ENCODE measurements at places on chromosomes 1 and 21.

GRCh38 chr1:222898191-222898527 lies 83.3 kb downstream of the DISP1 start:
- no peak for DNase-seq

DNA sequence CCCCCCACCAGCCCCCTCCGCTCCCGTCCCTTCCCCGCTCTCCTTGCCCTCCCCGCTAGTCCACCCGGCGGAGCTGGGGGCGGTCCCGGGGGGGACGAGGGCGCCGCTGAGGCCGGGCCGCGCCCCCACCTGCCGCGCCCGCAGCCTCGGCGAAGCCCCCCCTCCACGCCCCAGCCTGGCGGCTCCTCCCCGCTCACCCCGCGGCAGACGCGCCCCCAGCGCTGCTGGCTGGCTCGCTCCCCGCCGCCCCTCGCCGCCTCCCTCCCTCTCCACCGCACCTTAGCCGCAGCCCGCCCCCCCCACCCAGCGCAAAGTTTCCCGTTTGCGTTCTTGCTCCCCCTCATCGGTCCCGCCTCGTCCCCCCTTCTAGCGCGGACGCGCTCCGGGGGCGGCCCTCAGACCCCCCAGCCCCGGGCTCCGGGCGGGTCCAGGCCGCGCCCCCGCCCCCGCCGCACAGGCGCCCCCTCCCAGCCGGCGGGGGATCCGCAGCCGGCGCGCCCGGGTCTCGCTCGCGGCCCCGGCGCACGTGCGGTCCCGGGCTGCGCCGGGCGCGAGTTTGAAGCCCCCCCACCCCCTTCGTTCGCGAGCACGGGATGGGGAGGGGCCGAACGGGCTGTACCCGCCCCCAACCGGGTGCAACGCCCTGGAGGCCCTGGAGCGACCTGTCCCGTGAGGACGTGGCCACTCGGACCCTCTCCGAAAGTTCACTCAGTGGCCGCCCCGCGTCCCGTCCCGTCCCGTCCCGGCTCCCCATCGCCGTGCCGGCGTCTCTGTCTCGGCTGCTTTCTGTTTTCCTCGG lies 623 bp downstream of the PTPRF start:
- no peak for DNase-seq

- no peak for DNase-seq
Measured at GRCh38 chr21:42401154-42401553, 2.5 kb upstream of the UBASH3A start.

- no peak for DNase-seq
Measured at GRCh38 chr1:22489823-22490222, 38.2 kb downstream of the ZBTB40 start.

GRCh38 chr1:154714638-154715037 lies 106.7 kb upstream of the ADAR start:
- DNase-seq, result no peak

GRCh38 chr1:203451836-203452784 lies 23.5 kb upstream of the PRELP start:
- no peak for DNase-seq

GRCh38 chr1:185063719-185064118 lies 18.4 kb downstream of the RNF2 start:
- no peak for DNase-seq

DNA sequence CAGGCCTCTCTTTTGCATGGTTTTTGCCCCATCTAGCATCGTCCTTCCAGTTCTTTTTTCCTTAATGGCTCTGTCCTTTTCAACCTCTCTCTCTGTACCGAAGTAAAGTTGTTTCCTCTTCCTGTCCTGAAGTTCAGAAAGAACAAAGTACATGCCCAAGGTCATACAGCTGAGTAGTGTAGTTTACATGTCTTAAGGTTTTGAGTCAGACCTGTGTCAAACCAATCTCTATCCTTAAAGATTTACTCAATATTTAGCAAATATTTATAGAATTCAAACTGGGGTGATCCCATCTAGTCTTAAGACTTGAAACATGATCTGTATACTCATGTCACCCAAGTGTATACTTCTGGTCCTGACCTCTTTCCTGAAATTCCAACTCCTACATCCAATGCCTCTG lies 118.7 kb upstream of the SGIP1 start:
- no peak for DNase-seq

- DNase-seq, result no peak
Measured at GRCh38 chr1:150535511-150536287, 13.5 kb upstream of the ADAMTSL4 start.

GRCh38 chr1:240492832-240493440 lies 119.0 kb downstream of the GREM2 start:
- DNase-seq, result peak; percentile 4

GRCh38 chr1:235108876-235109275 lies 19.8 kb downstream of the TOMM20 start:
- no peak for DNase-seq

DNA sequence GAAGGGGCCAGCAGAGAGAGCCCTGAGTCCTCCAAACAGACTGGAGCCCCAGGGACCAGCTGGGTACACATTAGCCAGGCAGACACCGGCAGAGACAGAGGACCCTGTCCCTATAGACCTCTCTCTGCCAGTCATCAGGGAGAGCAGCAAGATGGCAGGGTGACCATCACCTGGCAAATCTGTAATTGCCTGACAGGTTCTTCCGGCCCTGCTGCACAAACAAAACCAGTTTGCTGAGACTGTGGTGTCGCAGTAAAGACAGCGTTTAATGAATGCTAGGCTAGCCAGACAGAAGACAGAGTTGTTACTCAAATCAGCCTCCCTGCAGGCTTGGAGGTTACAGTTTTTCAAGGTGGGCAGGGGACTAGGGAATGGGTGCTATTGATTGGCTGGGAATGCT lies 618.9 kb downstream of the NPHP4 start:
- no peak for DNase-seq

DNA sequence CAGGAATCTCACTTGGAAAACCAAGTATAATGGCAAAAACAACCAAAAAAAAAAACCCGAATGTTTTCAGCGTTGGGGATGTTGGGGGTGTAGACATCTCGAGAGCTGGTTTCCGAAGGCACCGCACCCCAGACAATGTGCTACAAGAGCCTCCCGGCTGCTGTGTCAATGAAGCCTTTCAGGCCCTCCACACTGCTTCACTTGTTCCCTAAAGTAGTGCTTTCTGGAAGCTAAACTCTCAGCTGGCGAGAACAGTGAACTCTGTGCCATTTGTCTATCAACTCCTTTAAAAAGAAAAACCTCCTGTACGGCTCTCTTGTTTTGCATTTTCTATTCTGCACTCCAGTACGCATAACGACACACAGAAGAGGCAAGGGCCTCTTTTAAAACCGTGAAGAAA lies 32.5 kb downstream of the PLEKHO1 start:
- DNase-seq, result no peak

GRCh38 chr1:15657021-15657420 lies 27.1 kb upstream of the PLEKHM2 start:
- no peak for DNase-seq

DNA sequence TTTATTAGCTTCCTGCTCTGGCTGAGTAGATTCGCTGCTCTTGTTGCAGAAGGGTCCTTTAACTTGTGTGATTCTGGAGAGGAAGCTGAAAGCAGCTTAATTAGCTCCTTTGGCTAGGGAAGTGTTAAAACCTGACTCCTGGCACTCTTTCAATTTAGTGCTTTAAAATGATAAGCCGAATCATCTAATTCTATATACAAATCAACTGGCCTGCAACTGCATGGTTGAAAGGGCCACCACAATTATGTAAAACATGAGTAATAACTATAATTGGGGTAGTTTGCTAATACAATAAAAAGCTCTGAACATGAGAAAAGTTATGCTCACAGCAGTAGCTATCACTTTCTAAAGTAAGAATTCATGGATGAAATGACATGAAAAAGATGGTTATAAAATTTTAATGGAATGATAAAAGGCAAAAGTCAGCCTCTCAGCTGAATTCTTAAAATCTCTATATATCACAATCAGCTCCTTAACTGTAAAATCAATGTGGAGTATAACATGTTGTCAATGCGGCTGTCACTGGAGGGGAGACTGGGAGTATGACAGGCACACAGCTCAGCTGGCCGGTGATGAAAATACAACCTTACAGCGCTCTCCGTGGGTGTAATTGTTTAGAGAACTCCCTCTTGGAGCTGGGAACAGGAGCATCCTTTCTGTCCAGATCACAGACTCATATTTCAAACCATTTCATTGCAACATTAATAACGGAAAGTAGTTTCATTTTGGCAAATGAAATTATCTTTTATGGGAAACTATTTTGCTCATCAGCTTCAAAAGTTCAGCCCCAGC lies 324.4 kb downstream of the KCTD3 start:
- DNase-seq, result no peak

GRCh38 chr1:224540535-224540934 lies 75.6 kb upstream of the CNIH3 start:
- no peak for DNase-seq

- DNase-seq, result no peak
Measured at GRCh38 chr21:46527801-46528200, 69.1 kb downstream of the DIP2A start.

- DNase-seq, result no peak
Measured at GRCh38 chr1:14698314-14698713, 99.8 kb downstream of the KAZN start.

GRCh38 chr1:34057347-34058130 lies 107.5 kb downstream of the CSMD2 start:
- DNase-seq, result no peak

- DNase-seq, result no peak
Measured at GRCh38 chr21:43343095-43343991, 83.6 kb downstream of the SIK1 start.

GRCh38 chr1:46130121-46130520 lies 2.3 kb downstream of the PIK3R3 start:
- DNase-seq, result no peak

DNA sequence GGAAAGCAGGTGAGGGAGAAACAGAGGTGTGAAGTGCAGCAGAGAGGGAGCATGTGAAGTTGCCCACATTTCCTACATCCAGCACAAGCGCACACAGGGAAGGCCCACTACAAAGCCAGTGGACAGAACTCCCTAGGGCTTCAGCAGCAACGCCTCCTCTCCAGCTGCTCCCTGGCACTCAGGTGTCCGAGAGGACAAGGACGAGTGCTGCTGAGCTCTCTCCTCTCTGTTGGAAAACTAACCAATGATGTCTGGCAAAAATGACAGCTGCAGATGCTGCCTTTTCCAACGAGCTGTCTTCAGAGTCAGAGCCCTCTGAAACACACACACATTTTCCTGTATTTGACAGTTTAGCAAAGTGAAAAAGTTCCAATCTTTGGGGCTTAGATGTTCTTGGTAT lies 86.8 kb downstream of the HSF2BP start:
- no peak for DNase-seq

- DNase-seq, result no peak
Measured at GRCh38 chr1:242735323-242735722, 210.8 kb upstream of the PLD5 start.

GRCh38 chr1:236280438-236281197 lies 1.1 kb downstream of the ERO1B start:
- peak; percentile 27 for DNase-seq

GRCh38 chr1:26132128-26132833 lies 20.7 kb downstream of the PDIK1L start:
- no peak for DNase-seq

DNA sequence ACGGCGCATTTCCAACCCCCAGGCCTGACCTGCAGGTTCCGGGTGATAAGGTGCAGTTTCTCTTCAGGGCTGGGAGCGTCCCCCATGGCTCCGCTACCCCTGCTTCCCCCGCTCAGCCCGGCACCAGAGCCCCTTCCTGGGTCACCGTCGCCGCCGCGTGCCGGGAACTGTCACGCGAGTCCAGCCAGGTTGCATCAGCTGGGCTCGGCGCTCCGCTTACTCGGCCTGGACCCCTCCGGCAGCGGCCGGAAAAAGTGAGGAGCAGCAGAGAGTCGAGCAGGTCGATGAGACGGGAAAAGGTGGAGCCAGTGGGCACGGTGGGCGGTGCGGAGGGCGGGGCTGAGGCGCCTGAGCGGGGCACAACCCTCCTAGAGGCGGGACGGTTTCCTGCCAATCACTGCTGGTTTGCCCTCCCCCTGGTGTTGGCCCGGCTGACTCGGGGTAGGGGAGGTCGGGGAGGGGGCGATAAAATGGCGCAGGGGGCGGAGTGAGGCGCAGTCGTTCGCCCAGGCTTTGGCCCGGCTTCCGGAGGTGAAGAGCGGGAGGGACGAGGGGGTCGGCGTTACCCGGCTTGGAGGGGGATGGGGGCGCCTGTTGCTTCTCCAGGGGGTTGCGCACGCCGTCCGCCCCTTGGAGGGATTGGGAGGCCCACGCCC lies at the start of the genes S100PBP and YARS1:
TSS of gene S100PBP (plus strand) at position 495 of the 656 bp plus-strand sequence. CDS start 8,447 bp downstream, outside the sequence.
TSS of gene YARS1 (minus strand) at position 200 of the 656 bp plus-strand sequence. CDS start at position 86, 114 bp downstream.
- peak; percentile 100 for DNase-seq

- no peak for DNase-seq
Measured at GRCh38 chr1:109876617-109877316, 33.9 kb upstream of the CSF1 start.

- no peak for DNase-seq
Measured at GRCh38 chr1:5711956-5712645, 280.1 kb downstream of the NPHP4 start.

GRCh38 chr1:33382661-33383415 lies 48.1 kb downstream of the PHC2 start:
- no peak for DNase-seq

- no peak for DNase-seq
Measured at GRCh38 chr1:66729523-66729922, 22.7 kb upstream of the DYNLT5 start.

- DNase-seq, result peak; percentile 49
Measured at GRCh38 chr1:181482521-181483284, 614 bp upstream of the CACNA1E start.

- no peak for DNase-seq
Measured at GRCh38 chr21:33586927-33587326, 1.6 kb downstream of the DONSON start.

GRCh38 chr1:119431836-119432235 lies 16.9 kb downstream of the HSD3B2 start:
- DNase-seq, result no peak
